ENCODE measurements at places on chromosomes 1 and 21.

DNA sequence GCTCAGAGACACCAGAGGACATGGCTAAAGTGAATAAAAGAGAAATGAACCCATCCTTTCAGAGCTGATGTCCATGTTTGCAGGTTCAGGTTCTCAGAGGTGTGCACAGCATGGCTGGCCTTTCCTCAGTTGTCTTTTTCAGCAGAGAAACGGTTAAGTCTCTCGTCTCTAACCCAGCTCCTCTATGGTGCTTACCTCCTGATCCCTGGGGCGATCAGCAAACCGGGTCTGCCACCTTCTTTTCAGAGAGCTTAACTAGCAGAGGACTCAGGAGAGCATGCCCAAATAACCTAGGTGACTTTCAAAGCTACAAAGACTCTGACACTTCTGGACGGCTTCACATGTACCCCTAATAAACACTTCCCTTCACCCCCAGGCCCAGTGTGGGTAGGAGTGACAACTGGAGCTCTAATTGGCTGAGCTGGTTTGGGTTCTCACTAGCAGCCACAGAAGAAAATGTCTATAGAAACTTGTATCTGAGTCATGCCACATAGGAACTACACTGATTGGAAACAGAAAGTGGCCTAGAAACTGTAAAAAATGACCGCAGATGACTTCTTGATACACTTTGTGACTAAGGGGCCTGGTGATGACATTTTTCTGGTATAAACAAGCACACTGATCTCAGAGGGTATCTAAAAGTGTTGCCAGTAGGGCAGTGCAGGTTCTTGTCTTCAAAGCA, at the start of gene AIM2:
Gene AIM2, minus strand, starts transcription at position 329 of the 682 bp plus-strand sequence. CDS start 3,267 bp downstream, outside the sequence.
- DNase-seq: peak; percentile 89

- no peak for DNase-seq
Observed at GRCh38 chr1:180939073-180939710, 26.5 kb downstream of the KIAA1614 start.

DNA sequence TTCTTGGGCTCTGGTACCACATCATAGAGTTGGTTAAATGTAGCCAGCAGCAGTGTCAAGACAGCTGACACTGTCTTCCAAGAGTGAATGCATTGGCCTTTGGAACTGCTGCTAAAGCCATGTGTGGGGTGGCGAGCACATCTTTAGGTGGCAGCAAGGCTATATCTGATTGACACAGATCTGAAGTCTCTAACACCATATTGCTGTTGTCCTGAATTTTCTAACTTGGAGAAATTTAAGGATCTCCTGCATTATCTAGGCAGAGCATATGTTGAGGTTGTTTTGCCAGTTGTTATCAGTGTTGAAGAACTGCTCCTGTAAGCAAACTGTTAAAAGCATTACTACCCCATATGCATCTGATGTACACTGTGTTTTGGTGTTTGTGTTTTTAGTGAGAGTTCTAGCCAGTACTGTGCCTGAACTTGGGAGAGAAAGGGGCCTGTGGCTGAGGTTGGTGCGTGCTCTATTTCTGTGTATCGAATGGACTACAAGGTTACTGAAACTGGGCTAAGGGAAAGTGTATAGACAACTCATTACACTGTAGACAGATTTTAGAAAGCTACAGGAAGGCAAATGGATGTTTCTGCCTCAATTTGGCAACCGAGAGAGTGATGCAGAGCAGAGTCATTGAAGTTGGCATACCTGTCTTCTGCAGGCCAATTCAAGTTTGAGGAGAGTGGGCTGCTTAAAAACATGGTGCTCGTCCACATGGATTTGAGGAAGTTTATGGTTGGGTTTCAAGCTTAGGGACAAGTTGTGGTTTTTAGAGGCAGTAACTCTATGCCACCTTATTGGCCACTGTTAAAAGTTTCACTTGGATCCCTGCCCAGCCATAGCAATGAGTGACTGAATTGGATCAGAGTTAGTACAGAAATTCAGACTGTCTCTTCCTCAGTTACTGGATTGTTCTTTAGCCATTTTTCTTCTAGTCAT, 16.9 kb downstream of the DYRK3 start:
- no peak for DNase-seq

- DNase-seq: peak; percentile 93
Observed at GRCh38 chr1:11908095-11908675, 18.0 kb downstream of the KIAA2013 start.

DNA sequence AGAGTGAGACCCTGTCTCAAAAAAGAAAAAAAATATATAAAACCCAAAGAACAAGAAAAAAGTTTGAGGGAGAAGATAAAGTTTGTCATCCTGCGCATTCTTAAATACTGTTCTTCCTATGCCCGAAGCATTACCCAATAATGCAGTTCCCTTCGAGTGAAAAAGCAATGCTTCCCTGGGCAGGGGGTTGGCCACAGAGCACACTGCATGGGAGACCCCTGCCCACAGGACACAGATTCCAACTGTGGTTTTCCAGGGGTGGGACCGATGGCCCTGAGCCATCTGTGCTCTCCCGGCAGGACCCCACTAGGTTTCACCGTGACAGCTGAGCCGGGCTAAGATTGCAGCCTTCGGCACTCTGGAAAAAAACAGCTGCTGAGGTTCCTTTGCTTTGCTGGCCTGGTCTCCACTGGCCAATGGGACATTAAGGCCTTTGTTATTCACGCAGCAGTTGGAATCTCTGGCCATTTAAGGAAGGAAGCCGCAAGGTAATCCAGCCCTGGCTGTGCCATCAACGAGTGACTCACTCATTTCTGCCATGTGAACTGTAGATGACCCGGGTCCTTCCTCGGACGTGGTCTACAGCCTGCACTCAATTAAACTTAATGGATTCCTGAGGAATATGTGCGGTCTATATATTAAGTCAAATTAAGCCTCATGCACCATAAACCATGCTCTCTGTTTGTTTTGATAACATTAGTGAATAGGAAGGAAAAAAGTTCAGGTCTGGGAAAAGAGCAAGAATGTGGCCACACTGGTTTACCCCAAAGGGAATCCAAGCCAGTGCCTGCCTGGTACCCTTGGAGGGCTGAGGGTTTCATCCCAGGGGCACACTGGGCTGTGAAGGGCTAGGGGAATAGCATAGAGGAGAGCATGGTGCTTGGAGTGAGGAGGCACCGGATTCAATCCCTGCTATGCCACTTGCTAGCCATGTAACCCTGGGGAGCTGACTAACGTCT, 163.2 kb downstream of the ZBTB18 start:
- no peak for DNase-seq

DNA sequence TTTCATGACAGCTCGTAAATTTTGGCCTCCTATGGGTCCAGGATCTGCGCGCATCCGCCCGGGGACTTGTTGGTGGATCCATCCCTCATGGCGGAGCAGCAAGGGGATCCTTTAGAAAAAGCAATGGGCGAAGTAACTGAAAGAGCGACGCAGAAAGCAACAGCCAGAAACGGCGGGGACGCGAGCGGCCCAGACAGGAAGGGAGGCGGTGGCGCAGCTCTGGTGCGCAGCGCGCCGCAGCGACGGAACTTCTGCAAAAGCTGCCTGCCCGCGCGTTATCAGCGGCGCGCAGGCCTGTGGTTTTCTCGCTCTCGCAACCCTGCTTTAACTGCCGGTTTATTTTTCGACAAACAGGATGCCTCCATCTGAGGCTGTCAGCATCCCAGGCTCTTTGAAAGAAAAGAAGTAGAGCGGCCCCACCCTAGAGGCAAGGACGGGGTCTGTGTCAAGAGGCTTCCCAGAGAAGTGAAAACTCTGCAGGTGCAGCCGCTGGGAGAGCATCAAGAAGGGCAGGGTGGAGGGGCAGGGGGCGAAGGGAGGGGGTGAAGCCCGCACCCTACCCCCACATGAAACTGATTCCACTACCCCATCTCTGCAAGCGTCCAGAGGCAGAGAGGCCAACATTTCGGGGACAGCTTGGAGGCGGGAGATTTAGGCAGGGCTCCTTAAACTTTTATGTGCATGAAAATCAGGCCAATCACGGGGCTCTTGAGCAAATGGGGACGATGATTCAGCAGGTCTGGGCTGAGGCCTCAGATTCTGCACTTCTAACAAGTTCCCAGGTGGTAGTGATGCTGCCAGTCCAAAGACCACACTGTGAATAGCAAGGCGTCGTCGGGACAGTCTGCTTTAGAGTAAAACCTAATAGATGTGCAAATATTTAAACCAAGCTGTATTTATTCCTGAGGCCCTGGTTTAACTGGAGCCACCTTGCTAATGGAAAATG, 22.2 kb downstream of the RUNX1 start:
- peak; percentile 88 for DNase-seq

- peak; percentile 61 for DNase-seq
Observed at GRCh38 chr1:9293533-9294404, 1.1 kb downstream of the SPSB1 start.

DNA sequence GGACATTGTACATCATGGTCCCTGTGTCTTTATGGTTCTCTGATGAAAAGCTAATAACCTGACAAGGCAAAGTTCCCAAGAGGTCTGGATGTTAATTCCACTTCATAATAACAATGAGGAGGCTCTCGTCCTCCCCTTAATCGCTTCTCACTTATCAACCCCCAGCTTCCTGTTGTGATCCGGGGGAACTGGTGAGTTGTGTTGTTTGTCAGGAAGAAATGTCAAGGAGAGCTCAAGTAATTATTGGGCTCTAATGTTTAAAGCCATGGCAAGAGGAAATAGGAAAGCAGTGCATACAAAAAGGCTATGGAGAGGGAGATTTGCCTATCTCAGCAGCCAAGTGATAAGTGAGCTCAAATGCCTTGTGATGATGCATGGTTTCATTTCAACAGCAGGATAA, 42.8 kb upstream of the RASAL2 start:
- no peak for DNase-seq

GRCh38 chr1:98903261-98903660, 101.4 kb downstream of the PLPPR5 start:
- no peak for DNase-seq

DNA sequence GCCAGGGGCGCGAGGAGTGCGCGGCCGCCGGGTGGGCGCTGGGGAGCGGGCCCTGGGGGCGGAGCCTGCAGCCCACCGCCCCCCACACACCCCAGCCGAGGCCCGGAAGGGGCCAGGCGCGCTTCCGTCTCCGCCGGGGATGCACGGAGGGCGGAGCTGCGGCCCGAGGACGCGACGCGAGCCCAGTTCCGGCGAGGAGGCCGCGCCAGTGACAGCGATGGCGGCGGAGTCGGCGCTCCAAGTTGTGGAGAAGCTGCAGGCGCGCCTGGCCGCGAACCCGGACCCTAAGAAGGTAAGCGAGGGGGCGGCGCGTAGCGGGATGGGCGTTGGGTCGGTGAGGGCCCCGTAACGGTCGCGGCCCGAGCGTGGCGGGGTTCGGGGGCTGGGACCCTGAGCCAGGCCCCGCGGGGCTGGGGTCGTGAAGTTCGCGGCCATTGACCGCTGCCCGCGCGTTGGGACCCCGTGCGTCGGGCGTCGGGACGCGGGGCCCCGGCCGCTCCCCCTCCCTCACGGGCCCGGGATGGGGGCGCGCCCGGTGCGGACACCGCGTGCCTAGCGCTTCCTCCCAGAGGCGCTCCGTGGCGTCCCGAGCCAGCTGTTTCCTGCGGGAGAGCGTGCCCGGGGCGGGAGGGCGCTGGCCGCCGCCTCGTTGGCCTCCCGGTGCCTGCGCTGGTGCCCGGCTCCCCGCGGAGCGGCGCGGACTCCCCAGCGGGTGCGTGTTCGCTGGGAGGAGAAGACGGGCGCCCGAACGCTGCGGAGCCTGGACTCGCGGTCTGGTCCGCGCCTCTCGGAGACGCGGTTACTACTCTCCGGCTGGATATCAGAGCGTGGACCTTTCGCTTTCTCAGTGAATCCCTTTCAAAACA, at the start of gene ELOA:
Gene ELOA, plus strand, starts transcription at position 185 of the 866 bp plus-strand sequence. Its CDS starts 33 bp downstream, at position 218.
- DNase-seq: peak; percentile 75

- DNase-seq: no peak
Observed at GRCh38 chr1:246608616-246609376, 42.5 kb downstream of the CNST start.

DNA sequence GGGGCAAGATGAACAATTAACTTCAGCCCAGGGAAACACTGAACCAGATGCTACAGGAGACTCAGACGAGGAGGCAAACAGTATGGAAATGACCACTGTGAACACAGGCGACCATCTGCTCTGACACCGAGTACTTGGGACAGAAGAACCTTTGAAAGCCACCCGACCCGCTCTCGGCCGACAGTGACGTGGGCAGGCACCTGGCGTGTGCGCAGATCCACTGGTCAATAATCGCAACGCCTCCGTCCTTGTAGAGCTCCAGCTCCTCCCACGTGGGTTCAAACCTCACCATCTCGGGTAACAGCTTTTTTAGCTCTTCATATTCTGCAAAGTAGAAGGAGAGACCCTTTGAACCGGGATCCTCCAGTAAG, 20.3 kb downstream of the POFUT2 start:
- no peak for DNase-seq

GRCh38 chr1:20282533-20282932, 8.1 kb upstream of the VWA5B1 start:
- no peak for DNase-seq

DNA sequence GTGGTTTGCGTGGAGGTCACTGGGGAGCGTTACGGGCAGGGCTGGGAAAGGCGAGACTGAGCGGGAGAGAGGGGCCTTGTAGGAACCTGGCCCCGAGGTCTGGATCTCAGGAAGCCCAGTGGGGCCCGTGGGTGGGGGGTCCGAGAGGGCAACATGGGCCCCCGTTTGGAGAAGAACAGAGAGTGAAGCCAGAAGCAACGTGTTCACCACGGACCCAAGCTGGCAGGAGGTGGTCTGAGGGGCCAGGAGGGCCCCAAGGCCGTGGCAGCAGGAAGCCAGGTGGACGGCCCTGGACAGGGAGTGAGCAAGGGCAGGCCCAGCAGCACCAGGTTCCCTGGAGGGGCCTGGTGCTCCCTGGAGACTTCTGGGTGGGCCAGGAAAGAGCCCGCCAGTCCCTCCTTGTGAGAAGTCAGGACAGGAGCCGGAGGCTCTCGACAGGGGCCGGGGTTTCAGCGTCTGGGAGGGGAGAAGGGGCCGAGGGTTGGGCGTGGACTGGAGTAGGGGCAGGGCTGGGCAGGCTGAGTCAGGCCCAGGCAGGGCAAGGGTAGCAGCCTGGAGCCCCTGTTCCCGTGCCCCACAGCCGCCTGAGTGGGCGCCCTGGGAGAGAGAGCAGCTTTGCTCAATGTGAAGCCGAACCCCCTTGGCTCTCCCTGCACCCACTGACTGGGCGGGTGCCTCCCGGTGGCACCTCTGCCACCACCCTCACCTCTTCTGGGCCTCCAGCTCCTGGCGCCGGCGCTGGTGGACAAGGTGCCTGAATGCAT, 33.5 kb downstream of the CFAP74 start:
- no peak for DNase-seq

- DNase-seq: no peak
Observed at GRCh38 chr1:41626146-41626545, 141.7 kb upstream of the EDN2 start.

GRCh38 chr1:236144446-236145150, 2.3 kb downstream of the GPR137B start:
- no peak for DNase-seq

Measured in CD4-positive, alpha-beta memory T cell (primary cell).